ENCODE measurements at places on chromosomes 4 and X. TPM values are rescaled to one million over a fixed set of nuclear protein-coding genes. Genes with fewer than 3 reads are reported as not detected.

Gene EOLA1
- total RNA-seq: 9.1 TPM

Gene MAGEE2
- not detected for total RNA-seq

Gene FGA
- total RNA-seq: not detected

Gene TRIML2
- total RNA-seq: not detected

Gene SMPX
- not detected for total RNA-seq

Gene CLDN34
- total RNA-seq: not detected

Gene LPAR4
- not detected for total RNA-seq

Gene STK32B
- total RNA-seq: not detected

Gene POU4F2
- total RNA-seq: not detected

Gene GLOD5
- not detected for total RNA-seq

Gene CSN3
- total RNA-seq: not detected

Gene YY2
- 0.74 TPM for total RNA-seq

Gene CD40LG
- total RNA-seq: not detected

Gene SASH3
- total RNA-seq: not detected

Gene CCDC120
- 11.5 TPM for total RNA-seq

Gene NDST3
- not detected for total RNA-seq

Gene DUX4
- total RNA-seq: not detected

Gene AFF2
- total RNA-seq: 0.37 TPM

Gene ATP6AP2
- 91.3 TPM for total RNA-seq
